ENCODE measurements at places on chromosomes 5 and 9.

DNA sequence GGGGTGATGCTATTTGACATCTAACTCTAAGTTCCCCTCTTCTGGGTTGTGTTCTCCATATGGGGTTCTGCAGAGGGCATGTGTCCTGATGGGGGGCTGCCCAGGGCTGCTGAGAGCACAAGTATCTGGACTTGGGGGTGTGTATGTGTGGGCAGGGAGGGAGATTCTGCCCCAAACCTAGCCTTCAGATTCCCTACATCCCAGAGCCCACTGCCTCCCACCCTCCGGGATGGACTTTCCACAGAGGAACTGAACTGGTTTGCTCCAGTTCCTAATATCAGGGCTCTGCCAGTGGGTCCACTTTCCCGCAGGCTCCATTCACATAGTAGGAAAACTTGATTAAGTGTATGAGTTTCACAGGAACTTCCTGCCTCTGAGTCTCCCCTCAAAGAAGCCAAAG, 16.4 kb upstream of the TIFAB start:
- no peak for DNase-seq

- no peak for DNase-seq
These were observed 159.6 kb upstream of the GPR151 start for GRCh38 chr5:146675636-146676035.

DNA sequence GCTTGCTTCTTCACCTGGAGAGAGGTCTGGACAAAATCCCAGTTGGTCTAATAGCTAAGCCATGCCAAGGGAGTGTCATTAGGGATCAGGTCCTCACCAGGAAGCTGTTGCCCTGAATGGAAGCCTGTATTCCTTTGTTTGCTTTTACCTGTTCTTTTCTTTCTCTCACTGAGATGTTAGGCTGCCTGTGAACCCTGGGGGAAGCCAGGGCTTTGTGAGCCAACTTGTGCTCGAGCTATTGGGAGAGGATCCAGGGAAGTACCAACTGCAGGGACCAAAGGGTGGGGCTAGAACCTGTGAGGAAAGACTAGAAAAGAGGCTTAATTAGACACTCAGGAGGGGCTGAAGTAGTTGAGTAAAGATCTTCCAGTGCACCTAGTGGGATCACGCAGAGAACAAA, 451.2 kb upstream of the TLE4 start:
- no peak for DNase-seq

GRCh38 chr5:132566657-132567056, 9.9 kb downstream of the RAD50 start:
- no peak for DNase-seq

- no peak for DNase-seq
These were observed 244.2 kb upstream of the DAB2 start for GRCh38 chr5:39668980-39669379.

GRCh38 chr9:96163712-96164111, 138.3 kb downstream of the HSD17B3 start:
- DNase-seq: no peak

DNA sequence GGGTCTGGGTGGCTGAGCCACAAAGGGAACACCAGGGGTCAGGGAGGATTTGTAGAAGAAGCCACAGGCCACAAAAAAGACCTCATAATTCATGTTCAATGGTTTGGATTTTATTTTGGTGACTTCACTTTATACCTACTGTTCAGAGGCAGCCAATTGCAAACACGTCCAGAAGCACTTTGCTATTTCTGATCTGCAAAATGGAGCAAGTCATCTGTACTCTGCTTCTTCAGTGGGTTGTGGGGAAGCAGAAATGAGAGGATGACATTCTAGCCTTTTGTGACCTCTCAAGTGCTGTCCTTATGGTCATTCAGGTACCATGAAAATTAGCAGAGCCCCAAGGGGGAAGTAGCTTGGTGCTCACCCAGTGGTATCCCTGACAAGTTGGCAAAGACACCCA, 2.5 kb upstream of the KCNIP1 start:
- no peak for DNase-seq

- no peak for DNase-seq
These were observed 23.8 kb downstream of the C5orf58 start for GRCh38 chr5:170256571-170256970.

- DNase-seq: no peak
These were observed 8.7 kb upstream of the CSNK1G3 start for GRCh38 chr5:123503299-123503698.

- DNase-seq: peak; percentile 66
These were observed 23.1 kb upstream of the SPTLC1 start for GRCh38 chr9:92138157-92138959.

GRCh38 chr5:43121913-43122484, 1.3 kb downstream of the ZNF131 start:
- DNase-seq: peak; percentile 66

DNA sequence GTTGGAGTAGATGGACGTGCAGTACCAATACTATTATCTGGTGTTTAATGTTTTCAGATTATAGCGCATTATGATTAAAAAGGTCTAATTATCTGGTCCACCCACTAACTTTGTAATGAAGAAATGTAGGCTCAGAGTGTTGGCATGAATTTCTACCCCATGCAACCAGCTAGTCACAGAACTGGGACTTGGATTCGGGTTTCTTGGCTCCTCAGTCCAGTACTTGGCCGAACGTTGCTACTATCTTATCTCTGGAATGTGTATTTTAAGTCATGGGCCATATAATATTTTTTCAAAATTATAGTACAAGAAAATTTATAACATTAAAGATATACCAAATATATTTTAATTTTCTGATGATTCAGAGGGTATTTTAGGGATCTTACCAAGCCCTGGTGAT, 657.5 kb upstream of the DMAC1 start:
- DNase-seq: no peak

- DNase-seq: no peak
These were observed 396.5 kb upstream of the BRINP1 start for GRCh38 chr9:119765632-119766175.

GRCh38 chr9:113390192-113390960, 10.7 kb downstream of the ALAD start:
- DNase-seq: no peak

GRCh38 chr5:67094476-67095300, 101.9 kb downstream of the CD180 start:
- no peak for DNase-seq

DNA sequence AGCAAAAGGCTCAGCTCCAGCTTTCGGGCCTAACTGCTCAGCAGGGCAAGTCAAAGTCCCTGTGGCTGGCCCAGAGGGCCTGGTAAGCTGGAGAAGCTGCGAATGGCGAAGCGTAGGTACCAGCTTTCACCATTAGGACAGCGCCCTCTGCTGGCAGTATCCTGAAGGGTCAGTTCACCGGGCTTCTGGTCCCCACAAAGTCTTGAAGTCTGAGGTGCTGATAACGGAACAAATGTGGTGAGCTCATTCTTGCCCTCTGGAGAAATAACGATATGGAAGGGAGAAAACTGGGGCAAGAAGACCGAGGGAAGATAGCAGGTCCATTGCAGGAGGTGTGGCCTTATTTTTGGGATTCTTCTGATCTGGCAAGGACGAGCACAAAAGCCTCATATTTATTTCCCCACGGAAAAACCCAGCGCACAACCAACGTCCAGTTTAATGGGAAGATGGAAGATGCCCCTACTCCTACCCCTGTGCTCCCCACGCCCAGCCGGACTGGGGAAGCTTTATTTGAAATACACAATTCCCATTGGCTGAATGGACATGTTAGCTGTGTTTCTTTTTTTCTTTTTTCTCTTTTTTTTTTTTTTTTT, 7.2 kb downstream of the SOWAHA start:
- DNase-seq: peak; percentile 93

DNA sequence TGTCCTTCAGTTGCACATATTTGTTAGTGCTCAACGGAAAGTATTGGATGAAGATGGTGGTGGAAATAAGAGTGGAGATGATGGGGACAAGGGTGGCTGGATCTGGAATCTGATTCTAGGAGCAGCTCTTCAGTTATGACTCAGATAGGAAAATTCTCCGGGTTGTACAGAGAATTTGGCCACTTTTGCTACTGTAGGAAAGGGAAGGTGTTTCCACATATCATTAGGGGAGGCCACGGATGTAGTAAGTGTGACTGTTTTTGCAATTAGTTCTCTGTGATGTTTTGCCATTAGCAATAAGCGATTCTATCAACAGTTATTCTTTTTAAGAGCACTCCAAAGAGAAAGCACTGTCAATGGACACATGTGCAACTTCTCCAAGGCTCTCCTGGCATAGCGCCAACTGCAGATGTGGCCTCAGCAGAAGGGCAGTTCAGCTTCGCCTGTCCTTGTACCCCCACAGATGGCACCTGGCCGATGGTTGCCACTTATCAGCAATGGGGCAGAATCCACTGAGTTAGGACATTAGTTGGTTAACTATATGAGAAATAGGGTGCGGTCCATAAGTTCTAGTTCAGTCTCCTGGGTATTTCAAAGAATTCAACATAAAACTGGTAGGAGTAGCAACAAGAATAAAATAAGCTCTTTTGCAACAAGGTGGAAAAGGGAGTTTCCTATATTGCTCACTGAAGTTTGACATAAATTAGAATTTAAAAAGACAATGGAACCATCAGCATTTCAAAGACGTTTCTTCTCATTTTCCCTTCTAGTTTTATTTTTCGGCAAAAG, 96.3 kb downstream of the ARSB start:
- no peak for DNase-seq

DNA sequence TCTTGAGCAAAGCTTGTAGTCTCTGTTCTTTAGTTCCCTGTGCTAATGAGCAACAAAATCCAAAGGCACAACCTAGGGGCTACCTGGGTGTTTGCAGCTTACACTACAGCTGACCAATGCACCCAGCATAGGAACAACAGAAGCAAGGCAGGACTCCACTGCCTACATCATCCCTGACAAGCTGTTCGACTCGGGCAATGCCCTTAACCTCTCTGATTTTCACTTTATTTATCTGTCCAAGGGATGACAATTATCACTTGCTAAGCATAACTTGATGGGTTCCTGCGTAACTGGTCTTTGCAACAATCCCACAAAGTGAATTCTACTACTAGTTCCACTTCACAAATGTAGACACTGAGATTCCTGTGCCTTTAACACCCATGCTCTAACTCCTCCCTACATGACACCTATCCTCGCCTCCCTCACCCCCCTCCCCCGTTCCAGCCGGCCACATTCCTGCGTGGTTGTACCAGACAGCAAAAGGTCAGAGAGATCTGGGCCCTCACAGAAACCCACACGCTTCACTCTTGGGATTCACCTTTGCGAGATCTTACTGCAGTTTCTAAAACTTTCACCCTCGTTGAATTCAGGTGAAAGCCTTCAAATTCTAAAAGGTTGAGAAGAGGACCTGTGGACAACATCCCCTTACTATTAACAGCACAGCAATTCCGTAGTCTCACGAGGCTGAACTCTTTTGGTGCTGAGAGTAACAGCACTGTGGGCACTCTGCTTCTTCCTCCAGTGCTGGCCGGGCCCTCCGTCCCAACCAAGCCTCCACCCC, 995 bp downstream of the IPPK start:
- DNase-seq: peak; percentile 88

- DNase-seq: no peak
These were observed 134.8 kb upstream of the ALDH1B1 start for GRCh38 chr9:38257626-38258215.

DNA sequence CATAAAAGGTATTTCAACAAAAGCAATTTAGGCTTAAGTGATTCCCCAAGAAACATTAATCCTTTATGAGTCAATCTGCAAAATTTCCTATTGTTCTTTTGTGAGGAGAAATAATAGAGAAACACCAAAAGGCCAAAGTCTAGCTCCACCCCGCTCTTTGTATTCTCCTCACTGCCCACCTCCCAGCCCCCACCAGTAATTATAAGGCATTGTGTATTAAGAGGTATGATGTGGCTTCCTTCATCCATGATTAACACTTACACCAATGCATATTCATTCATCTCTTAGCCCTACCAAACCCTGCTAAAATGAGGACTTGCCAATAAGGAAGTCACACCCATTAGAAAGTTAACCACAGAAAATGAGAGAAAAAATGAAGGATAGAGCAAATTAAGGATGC, 105.3 kb upstream of the SPATA31D4 start:
- DNase-seq: no peak

GRCh38 chr5:138538943-138539627, 4.0 kb downstream of the ETF1 start:
- no peak for DNase-seq

- DNase-seq: no peak
These were observed 5.8 kb upstream of the ST6GALNAC6 start for GRCh38 chr9:127905004-127905728.

- DNase-seq: no peak
These were observed 48.4 kb downstream of the GPR21 start for GRCh38 chr9:123081824-123082223.

- DNase-seq: no peak
These were observed 68.9 kb upstream of the EQTN start for GRCh38 chr9:27365707-27366376.

GRCh38 chr9:115804206-115804605, 349.4 kb upstream of the PAPPA start:
- DNase-seq: no peak

DNA sequence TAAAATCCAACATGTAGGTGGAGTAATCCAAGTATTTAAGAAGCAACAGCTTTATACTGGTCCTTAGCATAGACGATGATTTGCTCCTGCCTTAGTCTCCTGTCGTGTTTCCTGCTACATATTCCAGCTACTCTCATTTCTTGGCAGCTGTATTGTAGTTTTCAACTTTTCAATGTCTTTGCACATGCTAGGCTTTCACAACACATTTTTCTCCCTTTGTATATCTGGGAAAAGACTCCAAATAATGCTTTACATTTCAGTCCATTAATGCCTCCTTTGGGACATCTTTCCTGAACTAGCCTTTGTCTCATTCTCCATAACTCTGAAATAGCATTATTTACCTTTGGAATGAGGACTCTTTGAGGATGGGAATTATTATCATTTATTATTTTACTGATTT, 508.0 kb downstream of the PTPRD start:
- DNase-seq: no peak

DNA sequence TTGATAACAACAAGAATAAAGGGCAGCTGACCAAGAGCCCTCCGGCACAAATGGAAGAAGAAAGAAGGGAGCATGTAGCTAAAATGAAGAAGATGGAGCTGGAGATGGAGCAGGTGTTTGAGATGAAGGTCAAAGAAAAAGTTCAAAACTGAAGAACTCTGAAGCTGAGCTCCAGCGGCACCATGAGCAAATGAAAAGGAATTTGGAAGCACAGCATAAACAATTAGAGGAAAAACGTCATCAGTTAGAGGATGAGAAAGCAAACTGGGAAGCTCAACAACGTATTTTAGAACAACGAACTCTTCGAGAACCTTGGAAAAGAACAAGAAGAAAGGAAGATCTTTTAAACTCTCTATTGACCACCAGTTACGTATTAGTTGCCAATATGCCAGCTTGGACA, 100.9 kb downstream of the GABBR2 start:
- DNase-seq: peak; percentile 46

Data from hepatic stellate cell (primary cell).